ENCODE measurements at places on chromosomes 1 and 21.

- DNase-seq: no peak
Observed at GRCh38 chr1:34060901-34061415, 104.1 kb downstream of the CSMD2 start.

- no peak for DNase-seq
Observed at GRCh38 chr1:44848456-44849181, 5.6 kb upstream of the PTCH2 start.

DNA sequence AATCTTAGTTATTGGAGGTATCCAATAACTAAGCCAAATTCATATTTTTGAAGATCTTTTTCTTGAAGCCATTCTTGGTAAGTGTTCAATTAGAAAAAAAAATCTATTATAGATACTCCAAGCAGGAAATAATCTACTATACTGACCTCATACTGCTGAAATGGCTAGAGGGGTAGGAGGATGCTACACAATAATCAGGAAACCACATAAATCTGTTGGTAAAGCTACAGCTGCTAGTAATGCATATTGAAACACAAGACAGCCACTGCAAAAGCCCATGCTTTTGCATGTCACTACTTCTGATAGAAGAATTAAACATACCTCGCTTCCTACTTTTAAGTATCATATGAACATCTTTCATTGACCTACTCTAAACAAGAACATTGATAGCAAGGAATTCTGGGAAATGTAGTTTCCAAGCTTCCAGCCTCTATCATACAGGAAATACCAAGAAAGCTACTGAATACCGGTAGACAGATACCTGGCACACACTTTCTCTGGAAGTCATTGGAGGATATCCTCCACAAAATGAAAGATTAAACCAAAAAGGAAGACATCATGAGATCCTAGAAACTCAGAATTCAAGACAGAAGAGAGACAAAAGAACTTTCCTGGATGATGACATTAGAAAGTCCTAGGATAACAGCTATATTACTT, 103.0 kb upstream of the VAV3 start:
- no peak for DNase-seq

DNA sequence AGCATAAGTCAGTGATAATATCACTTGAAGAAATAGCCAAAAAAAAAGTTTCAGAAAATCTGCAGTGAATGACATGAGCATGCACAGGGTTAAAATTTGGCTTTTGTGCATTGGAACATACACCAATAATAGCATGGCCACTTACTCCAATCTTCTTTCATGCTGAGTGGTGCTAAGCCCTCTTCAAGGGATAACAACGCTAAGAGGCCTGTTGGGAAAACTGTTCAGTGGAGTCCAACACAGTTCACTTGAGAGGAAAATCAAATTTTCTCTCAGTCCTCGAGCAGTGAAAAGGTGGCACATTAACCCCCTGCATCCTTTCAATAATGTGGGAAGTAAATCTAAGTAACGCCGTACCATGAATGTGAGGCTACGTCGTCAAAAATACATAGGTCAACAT, 264.7 kb downstream of the SPATA17 start:
- no peak for DNase-seq

DNA sequence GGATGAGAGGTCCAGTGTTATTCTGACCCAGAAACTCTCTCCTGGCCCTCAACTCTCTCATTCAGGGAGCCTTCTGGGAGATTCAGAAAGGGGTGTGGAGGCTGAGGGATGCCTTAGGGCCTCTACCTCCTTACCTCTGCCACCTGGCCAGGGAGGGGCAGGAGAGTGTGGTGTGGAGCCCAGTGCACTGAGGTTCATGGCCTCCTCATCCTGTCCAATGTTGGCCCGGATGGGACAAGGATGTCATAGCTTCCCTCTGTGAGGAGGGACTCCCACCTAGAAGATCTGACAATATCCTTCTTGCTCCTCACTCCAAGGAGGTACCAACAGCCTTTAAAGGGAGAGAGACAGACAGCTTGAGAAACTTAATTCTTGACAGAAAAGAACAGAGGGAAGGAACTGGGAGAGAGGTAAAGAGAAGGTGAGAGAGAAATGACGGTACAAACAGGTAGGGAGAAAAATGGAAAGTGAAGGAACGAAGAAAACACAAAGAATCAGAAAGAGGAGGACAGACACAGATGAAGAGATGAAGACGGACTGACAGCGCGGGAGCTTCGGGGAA, 779 bp downstream of the BEND5 start:
- DNase-seq: no peak

- no peak for DNase-seq
Observed at GRCh38 chr1:169107603-169108208, 1.2 kb downstream of the ATP1B1 start.

GRCh38 chr1:168410464-168410863, 129.8 kb downstream of the TBX19 start:
- DNase-seq: no peak

- no peak for DNase-seq
Observed at GRCh38 chr1:150650193-150650592, 20.8 kb upstream of the ENSA start.

DNA sequence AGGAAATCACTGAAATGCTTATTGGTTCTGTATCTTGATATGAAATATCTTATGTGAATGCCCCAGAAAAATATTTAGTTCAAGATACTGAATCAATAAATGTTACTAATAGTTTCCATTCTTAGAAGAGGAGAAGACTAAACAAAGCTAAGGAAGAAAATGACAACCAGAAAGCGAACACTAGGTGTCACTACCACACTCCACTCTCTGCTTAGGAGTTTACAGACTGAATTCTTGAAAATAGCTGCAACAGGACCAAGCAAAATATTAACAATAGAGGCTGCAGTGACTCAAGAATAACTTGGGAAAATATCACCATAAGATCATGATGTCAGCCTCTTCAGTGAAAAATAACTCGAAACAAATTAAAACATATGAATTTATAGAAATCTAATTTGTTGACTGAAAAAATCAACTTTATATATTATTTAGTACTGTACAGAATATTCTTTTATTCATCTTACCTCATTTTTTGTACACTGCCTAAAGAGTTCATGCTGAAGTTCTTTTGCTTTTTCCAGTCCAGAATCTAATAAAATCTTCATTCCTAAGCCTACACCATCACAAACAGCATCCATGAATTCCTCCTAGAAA, 61.6 kb downstream of the KIF14 start:
- DNase-seq: peak; percentile 55

DNA sequence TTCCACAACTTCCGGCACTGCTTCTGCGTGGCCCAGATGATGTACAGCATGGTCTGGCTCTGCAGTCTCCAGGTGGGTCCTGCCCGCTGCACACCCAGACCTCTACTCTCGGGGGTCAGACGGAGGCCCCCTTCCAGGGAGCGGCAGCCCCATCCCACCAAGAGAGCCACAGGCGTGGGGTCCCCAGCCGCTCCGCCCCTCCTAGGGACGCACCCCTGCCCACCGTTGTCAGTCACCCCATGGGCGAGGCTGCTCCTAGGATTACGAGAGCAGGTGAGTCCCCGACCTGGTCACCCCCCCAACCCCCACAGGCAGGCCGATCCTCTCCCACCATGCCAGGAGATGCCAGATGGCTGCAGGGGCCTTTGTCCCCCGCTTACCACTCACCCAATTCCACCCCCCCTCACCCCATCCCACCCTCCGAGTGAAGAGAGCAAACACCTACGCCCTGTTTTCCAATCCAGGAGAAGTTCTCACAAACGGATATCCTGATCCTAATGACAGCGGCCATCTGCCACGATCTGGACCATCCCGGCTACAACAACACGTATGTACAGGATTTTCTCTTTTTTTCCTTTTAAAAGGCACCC, 107.0 kb downstream of the PDE9A start:
- no peak for DNase-seq

- no peak for DNase-seq
Observed at GRCh38 chr21:26194811-26195251, 24.3 kb upstream of the APP start.

- DNase-seq: no peak
Observed at GRCh38 chr1:17635276-17635675, 95.8 kb downstream of the ARHGEF10L start.

DNA sequence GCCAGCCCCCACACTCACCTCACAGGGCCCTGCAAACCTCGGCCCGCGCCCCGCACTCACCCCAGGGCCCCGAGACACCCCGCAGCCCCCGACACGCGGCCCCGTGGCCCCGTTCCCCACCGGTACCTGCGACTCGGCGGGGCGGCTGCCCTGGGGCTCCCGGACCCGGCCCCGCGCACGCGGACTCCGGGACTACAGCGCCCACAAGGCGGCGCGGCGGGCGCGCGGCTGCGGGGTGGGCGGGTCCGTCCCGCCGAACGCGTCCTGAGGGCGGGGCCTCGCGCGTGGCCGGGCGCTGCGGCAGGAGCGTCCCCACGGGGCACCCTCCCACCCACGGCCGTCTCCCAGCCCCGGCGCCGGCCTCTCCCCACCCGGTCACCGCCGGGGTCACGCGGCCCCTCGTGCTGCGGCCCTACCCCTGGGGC, at the start of gene SLC19A1:
Gene SLC19A1 (minus strand): TSS at position 199 of the 425 bp plus-strand sequence. CDS start 4,481 bp downstream, outside the sequence.
- DNase-seq: peak; percentile 52

DNA sequence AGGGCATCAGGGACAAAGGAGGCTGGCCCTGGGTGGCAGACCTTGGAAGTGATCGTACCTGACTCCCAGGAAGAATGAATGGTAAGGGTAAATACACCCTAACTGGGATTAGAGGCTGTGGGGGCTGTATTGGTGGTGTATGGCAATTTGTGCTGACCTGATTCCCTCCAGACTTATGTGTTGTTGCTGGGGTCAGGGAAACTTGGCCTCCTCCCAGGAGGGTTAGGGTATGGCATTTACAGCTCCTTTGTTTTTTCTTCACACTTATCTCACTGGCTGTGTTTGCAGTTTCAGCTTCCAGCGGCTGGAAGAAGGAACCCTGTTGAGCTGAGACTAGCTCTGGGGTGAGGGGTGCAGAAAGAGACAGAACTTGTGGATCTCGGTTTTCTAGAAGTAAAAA, 8.2 kb downstream of the VANGL1 start:
- no peak for DNase-seq

DNA sequence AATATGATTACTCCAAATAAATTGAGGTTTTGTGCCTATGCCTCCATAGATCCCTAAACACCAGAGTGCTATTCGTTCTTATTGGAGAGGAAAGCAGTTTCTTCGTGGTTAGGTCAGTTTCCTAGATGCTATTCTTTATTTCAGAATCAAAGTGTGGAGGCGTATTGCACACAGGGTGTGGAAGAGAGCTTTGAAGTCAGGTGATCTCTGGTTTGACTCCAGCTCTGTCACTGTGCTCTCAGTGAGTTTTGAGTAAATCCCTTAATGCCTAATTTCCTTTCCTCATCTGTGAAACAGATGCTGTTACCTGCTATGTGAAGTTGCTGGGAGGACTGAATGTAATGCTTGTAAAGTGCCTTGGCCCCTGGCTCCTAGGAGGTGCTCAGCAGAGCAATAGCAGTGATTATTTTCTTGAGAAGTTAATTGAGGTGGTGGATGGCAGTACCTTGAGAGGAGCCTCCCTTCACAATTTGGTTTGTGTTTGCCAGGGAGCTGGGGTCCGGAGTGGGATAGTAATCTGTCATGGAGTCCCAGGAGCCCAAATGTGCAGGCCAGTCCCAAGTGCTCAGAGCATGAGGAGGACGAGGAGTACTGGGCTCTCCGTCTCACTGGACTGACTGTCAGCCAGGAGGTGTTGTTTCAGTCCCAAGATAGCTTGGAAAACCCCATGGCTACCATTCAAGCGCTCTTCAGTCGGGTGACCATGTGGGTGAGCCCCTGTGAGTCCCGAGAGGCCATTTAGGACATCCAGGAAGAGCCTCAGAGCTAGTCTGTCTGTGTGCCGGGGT, 14.9 kb downstream of the NTPCR start:
- DNase-seq: no peak

GRCh38 chr1:24315391-24315790, 3.8 kb upstream of the GRHL3 start:
- no peak for DNase-seq

DNA sequence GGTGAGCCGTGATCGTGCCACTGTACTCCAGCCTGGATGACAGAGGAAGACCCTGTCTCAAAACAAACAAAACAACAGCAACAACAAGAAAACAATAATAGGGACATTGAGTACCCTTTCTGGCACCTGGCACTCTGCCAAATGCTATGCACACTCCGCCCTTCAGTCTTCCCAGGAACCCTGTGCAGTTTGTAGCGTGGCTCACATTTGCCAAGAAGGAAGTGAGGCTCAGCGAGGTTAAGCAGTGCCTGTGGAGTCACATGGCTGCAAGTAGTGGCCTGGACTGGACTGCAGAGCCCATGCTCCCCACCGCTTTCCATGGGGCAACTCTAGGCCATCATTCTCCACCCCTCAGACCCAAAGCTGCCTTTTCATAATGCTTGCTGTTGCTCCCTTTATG, 5.3 kb upstream of the EVA1B start:
- DNase-seq: no peak

DNA sequence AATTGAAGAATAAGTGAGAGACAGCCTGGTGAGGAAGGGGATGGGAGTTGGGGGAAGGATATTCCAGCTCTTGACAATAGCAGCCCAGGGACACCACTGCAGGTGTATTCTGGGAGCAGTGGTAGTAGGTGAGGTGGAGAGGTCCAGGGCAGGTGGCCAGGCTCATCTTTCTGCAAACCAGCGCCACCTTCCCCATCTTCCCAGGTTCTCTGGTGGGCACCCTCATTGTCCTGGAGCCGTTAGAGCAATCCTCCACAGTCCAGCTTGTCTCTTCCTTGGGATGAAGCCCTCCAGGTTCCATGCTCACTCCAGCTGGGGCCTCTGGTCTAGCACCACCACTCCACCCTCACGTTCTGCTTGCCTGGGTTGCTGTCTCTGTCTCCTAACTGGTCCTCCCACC, 97.0 kb downstream of the IER5 start:
- no peak for DNase-seq

All from kidney capillary endothelial cell (primary cell).